IMR-90 (cell line): ENCODE measurements at places on chromosomes 1 and 21. TPM values are rescaled to one million over a fixed set of nuclear protein-coding genes. Genes with fewer than 3 reads are reported as not detected.

DNA sequence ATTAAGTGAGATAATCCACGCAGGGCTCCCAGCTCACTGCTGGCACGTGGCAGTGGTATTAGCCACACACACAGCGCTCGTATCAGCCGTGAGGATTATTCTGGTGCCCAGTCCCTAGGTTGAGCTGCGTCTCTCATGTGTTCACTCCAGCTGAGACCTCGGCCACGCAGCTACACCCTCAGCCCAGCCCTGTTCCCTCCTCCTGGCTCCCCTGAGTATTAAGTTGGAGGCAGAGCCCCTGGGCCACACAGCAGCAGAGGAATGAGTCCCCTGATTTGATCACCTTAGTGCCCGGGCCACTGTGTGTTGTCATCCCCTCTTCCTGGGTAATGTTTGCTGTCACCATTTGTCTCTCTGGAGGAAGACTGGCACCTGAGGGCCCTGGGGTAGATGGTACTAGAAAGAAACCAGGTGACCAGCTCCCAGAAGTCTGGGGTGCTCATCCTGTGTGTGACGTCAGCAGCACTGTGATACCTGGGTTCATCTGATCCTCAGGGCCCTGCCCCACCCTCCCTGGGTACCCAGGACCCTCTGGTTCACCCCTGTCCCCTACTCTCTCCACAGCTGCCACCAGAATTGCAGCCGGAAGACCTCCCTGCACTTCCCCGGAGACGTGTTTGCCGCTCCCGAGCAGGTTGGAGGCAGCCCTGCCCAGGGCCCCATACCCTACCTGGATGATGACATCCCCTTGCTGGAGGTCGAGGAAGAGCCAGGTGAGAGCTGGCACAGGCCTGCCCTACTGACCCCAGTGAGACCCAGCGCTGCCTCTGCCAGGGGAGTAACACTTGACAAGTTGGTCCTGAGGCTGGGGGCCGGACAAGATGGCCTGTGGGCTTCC is 40.1 kb downstream of the DISP3 start:
- DNase-seq, result no peak

The LHX8 gene
- total RNA-seq, result not detected in 2 replicates

DNA sequence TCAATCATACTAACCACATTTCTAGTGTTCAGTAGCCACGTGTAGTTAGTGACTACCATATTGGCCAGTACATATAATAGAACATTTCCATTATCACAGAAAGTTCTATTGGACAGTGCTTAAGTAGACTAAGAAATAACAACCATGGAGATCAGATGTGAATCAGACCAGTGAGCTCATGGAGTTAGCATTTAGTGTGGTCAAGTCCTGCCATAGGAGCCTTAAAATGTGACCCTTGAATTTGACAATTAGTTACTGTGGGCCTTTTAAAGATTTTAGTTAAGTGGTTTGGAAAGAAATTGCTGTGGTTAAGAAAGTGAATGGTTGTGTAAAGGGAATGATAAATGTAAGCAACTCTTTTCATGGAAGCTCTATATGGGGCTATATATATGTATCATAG is 123.4 kb downstream of the POU2F1 start:
- DNase-seq, result peak; percentile 76

DNA sequence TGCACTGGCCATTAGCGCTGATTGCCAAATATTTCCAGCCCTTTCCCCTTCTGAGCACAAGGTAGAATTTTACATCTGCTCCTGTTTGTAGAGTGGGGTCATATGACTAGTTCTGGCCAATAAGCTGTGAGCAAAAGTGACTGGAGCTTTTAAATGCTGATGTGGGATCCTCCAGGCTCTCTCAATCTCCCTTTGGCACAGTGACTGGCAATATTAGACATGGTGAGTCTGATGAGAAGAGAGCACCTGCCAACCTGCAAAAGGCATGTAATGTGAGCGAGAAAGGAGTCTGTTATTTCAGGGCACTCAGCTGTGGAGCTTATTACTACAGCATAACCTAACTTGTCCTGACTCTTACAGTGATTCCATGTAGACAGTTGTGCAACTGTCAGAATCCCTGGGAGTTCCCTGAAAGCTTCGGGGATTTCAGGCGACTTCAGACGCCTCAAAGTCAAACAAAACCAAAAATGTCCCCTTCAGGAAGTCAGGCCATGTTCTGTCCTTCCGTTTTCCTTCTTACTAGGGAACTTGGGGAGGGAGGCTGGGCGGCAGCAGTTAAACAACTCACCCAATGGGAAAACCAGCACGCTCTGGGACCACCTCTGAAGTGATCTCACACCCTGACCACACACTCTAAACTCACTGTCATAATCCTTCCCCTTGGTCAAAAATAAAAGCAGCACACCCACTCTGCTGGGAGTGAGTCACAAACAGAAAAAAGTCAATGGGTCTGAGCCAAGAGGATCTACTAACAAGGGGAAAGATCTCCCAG is 3.6 kb upstream of the RASSF5 start:
- peak; percentile 98 for DNase-seq

DNA sequence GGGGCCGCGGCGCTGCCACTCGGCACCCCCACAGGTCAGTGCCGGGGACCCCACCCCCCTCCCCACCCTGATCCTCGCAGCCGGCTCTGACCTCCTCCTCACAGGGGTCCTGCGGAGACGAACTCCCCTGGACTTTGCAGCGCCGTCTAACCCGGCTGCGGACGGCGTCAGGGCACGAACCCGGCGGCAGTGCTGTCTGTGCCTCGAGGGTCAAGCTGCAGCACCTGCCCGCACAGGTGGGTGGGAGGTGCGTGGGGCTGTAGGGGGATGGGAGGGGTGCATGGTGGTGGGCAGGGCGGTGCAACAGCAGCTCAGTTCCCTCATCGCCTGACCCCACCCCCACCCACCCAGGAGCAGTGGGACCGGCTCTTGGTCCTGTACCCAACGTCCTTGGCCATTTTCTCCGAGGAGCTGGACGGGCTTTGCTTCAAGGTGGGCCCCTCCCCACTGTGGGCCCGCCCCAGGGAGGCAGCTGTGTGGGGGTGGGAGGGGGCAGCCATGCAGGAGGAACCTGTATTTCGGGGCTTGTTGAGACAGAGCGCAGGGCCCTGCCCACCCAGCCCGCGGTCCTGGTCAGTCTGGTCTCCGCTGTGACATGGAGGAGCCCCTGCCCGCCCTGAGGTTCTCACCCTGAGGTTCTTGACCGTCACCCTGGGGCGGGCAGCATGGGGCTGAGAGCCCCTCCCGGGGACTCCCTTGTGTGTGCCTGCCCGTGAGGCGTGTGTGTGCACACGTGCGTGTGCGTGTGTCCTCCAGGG is 4.9 kb downstream of the PLEKHN1 start:
- no peak for DNase-seq

GRCh38 chr1:23196627-23197328 is 20.5 kb downstream of the HTR1D start:
- peak; percentile 98 for DNase-seq

- no peak for DNase-seq
Observed at GRCh38 chr1:199073166-199073565, 434.3 kb downstream of the PTPRC start.

DNA sequence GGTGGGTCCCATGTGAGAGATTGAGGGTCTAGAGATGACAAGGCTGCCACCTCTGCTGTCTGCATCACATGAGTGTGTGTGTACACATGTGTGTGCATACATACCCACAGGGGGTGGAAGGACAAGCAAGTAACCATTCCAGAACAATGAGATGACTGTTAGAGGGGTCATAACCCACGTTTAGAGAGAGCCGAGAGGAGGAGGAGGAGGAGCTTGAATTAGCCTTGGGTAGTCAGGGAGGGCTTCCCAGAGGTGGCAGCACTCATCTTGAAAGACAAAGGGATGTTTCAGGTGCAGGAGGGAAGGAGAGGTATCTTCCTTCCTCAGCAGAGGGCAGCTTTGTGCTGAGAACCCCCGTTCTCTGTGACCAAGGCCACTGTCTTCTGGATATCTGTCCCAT is 21.3 kb downstream of the TNFRSF1B start:
- DNase-seq, result peak; percentile 30

DNA sequence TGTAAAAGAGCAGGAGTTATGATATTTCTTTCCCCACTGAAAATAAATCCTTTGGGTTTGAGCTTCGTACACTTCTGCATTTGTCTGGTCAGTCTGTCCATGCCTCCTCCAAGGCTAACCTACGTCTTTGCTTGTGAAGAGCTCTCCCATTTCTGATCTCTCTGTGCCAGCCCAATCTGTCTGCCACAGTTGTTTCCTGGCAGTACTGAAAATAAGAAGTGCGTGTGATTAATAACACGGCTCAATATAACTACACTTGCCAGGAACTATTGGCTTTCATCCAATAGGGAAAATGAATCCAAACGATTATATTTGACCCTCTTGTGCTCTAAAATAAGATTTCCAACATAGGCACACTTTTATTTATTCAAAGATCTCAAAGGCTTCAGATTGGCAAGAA is 19.2 kb upstream of the COL24A1 start:
- DNase-seq, result no peak

- no peak for DNase-seq
Observed at GRCh38 chr21:46248422-46248782, 19.8 kb upstream of the LSS start.

GRCh38 chr1:60739729-60740128 is 342.6 kb upstream of the NFIA start:
- DNase-seq, result no peak

- no peak for DNase-seq
Observed at GRCh38 chr1:44945967-44946366, 40.4 kb downstream of the EIF2B3 start.

DNA sequence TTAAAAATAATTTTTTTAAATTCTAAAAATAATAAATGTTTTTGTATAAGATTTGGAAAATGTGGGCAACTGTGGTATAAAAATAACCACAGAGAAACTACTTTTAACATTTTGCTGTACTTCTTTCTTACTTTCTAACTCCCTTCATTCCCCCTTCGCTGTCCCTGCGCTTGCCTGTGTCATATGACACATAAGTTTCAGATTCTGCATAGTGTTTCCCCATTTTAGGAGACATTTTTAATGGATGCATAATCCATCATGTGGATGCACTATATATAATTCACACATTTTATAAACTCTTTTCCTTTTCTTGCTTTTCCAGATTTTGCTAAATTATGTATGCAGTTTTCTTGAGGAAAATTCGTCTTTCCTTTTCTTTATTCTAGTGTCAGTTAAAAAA is 16.3 kb downstream of the ATG4C start:
- no peak for DNase-seq

The TMEM61 gene
- total RNA-seq, result not detected in 2 replicates

The SH3BGR gene
- 1.1 and 1.6 TPM in 2 replicates for total RNA-seq

GRCh38 chr1:50527249-50527986 is 104.2 kb upstream of the DMRTA2 start:
- no peak for DNase-seq
